ENCODE measurements at places on chromosomes 16 and 17.
A peak's percentile ranks its signal among the peaks of the same experiment; 100 is the strongest.

DNA sequence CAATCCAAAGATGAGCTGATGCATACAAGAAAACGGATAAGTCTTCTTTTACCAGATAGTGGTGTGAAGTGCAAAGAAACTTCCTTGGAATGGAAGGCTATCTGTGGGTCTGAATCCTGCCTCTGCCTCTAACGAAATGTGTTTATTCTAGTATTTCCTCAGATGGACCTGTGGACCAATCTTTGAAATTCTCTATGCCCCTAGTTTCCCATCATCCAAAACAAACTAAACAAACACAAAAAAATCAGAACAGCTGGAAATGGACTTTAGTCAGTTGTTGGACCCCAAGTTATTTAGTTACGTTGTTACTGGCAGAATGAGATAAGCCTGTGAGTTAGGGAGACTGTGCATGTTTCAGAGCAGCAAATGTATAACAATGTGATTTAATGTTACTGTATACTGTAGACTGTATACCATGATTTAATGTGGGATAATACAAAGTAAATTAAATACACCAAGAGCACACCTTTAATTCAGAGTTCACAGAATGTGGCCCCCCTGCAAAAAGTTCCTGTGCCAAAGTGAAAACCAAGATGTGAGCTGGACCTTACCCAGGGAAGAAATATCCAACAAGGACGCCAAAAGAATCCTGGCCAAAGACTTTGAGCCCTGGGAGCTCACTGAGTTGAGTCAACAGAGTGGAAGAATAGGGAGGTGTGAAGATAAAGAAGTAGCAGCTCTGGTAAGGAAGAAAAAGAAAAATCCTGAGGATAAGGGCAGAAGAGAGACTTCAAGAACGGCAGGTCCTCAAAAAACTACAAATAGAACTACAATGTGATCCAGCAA, 255.2 kb downstream of the CNTNAP4 start:
- DNase-seq, result no peak

DNA sequence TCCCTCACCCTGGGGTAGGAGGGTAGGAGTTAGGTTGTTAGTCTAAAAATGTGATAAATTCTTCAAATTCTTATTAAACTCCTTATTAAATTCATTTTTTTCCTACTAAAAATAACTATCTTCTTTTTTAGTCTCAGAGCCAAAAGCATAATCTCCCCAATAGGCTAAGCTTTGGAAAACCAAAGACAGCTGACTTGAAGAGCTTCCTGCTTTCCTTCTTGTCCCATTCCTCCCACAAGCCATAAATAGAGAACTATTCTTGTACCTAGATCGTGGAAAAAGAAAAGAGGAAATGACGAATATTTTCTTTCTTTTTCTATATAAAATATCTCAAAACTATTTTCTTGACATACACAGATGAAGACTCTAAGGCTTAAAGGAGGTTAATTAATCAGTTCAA, 486.9 kb downstream of the CDH8 start:
- DNase-seq, result no peak

GRCh38 chr17:63440770-63441335, 5.3 kb downstream of the CYB561 start:
- DNase-seq, result no peak

DNA sequence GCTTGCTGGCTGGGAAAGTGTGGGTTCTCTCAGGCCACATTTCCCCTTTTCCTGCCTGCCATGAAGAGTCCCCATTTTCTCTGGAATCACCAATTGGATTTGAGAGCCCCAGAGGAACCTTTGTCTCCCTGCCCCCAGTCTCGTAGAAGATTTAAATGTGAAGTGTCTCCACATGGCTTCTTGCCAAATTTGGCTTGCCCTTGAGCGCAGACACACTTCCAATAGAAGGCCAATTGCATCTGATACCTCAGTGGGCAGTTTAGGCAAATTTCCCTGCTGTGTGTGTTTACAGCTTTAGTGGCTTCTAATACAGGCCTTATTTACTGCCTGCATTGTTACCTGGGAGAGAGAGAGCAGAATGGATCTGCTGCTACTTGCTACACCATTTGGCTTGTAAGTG, 29.7 kb downstream of the CDK5R1 start:
- DNase-seq, result no peak

DNA sequence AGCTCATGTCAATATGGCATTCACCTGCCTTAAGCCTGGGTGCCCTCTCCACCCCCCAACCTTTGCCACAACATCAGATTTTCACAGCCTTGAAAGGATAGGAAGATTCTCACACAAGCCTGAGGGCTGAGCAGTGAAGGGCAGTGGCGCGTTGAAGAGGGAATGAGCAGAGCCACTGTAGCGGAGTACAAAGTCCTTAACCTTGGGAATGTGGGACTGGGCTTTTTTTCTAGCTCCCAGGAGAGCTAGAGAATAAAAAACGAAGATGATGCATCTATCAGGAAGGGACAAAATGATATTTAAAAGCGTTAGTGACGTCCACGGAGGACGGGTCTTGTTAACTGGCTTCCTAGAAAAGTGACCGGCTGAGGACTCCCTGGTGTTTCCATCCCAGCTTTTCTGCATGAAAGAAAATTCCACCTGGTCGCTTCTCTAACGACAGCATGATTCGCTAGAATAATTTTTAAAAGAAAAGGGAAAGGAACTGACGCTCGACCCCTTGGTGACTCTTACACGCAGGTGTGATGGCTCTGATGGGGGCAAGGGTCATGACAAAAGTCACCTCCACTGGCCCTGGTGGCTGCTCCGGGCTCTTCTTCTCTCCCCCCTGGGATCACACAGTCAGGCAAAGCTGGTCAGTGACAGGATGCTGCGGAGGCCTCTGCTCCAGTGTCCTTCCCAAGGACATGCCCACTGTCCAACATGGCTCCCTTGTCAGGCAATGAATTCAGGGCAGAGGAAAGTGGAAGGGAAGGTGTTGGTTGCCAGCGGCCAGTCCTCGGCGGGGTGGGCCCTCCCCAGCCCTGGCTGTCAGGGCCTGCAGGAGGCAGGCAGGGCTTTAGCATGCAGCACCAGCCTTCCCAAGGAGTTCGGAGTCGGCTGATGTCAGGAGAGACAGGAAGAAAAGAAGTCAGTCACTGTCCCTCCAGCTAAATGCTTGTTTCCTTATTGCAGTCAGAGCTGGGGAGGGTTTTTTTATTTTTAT, 58.4 kb upstream of the IRX3 start:
- DNase-seq, result no peak

DNA sequence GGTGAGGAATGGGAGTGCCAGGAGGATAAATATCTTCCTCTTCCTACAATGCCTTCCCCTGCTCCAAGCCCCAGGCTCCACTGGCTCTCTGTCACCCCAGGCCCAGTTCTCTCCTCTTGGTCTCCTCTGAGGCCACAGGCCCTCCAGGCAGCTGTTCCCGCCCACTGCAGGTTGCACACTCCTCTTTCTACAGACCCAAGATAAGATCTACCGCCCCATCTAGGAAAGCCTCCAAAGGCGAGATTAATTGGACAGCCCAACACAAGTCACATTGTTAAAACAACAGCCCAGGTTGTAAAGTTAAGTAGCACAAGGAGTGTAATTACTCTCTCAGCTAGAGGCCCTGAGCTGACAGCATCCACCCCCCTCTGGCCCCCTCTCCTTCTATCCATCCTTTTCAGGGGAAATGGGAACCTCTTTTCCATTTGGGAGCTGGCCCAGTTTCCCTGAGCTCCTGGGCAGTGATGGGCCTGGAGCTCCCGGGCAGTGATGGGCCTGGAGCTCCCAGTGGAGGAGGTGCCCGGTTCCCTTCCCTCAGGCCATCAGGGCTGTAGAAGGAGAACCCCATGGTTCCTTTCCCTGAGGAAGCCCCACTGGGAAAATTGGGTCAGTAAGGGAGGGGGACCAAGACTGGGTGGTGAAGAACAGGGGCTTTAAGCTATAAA, 7.3 kb downstream of the DLX4 start:
- DNase-seq, result peak; percentile 59

DNA sequence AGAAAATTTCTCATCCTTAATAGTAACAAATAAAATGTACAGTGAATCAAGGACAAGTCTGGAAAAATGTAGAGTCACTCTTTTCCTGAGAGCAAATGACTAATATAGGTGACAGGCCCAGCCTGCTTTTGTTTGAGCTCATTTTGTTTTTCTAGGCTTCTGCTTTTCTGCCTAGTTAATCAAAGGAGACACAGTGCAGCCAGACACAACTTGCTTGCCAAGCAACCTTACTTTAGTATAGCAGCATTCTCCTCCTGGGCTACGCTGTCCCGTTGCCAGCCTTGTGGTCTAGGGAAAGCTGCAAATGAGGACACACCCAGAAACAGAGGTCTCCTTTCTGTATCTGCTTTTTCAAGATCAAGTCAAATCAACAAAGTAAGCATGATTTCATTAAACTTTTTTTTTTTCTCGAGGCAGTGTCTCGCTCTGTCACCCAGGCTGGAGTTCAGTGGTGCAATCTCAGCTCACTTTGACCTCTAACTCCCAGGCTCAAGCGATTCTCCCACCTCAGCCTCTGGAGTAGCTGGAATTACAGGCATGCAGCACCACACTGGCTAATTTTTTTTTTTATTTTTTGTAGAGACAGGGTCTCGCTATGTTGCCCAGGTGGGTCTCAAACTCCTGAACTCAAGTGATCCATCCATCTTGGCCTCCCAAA, 17.2 kb downstream of the GINS3 start:
- no peak for DNase-seq

- DNase-seq, result no peak
These were observed 5.4 kb upstream of the NUP85 start for GRCh38 chr17:75199886-75200618.

All from LNCaP clone FGC (cell line).